NCI-H748 treated with DMSO at 0.1 percent for 48 hours (cell line): ENCODE measurements at places on chromosomes 6 and 20.

- no peak for DNase-seq
These were observed 168.0 kb downstream of the CDH4 start for GRCh38 chr20:61420056-61420455.

DNA sequence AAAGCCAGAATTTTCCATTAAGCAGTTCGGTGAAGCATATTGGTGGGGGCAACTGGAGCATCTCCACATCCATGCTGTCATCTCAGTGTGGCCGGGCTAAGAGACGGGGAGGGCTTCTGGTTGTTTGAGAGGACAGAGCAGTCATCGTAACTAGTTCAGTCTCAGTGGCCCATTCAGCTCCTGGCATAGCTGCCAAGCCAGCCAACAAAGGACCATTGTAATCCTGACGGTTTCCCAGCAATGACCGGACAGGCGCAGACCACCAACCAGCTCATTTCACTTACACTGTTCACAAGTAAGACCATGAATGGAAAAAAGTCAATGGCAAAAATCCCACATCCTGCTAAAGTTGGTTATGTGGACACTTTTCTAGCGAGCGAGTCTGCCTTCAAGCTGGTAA lies 14.9 kb upstream of the HDDC2 start:
- no peak for DNase-seq

DNA sequence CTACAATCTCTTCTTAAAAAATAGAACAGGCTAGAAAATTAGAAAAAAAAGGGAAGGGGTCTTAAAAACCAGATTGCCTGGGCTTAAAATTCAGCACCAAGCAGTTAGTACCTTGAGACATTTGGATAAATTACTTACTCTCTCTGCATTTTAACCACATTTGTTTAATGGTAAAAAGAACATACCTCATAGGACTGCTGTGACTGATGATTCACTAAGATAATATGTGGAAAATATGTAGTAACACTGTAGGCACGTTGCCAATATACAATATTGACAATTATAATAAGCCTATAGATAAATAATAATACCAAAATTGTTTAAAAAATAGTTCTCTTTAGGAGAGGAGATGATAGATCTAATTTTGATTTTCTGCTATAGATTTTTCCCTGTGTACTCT lies 750.4 kb downstream of the TENT5A start:
- no peak for DNase-seq

GRCh38 chr20:63886054-63886419 lies 8.9 kb upstream of the DNAJC5 start:
- DNase-seq: no peak

DNA sequence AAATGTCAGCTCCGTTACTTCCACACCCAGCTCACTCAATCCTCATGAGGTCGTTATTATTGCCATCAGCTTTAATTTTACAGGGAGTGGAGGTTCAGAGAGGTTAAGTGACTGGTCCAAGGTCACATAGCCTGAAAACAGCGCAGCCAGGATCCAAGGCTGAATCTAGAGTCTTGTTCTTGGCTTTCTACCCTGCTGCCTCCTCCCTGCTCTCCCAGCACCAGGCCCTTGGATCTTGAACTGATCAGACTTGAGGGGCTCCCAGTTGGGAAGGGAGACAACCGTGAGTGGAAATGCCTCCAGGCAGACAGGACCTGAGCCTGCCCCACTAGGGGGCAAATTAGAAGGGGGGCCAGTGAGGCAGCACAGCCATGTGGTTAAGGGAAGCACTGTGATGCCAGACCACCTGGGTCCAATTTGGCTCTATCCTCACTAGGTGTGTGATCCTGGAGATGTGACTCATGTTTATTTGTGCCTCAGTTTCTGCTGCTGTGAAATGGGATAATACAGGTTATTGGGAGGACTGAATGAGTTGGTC lies 135.6 kb upstream of the PTPN1 start:
- no peak for DNase-seq

- no peak for DNase-seq
These were observed 8.1 kb downstream of the NOL4L start for GRCh38 chr20:32577023-32577422.

GRCh38 chr6:106003268-106003987 lies 82.7 kb upstream of the PRDM1 start:
- no peak for DNase-seq

DNA sequence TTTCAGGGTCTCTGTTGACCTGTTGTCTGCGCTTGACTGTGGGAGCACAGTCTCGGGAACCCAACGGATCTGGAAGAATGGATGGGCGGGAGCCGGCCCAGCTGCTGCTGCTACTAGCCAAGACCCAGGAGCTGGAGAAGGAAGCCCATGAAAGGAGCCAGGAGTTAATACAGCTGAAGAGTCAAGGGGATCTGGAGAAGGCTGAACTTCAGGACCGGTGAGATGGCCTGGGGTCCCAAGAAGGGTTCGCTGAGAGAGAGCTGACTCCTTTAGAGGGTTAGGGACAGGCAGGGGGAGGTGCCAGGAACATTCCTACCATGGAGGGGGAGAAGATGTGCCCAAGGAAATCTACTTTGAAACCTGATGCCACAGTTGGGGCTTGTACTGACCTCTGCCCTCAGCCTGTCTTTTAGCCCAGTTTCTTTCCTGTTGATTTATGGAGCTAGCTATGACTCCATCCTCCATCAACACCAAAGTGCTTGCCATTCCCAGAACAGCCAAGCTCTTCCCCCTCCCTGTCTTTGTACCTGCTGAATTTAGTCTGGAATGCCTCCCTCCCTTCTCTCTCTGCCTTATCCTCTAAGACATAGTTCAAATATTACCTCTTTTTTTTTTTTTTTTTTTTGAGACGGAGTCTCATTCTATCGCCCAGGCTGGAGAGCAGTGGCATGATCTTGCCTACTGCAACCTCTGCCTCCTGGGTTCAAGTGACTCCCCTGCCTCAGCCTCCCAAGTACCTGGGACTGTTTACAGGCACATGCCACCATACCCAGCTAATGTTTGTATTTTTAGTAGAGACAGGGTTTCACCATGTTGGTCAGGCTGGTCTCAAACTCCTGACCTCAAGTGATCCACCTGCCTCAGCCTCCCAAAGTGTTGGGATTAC lies 12.2 kb downstream of the CEP250 start:
- no peak for DNase-seq

DNA sequence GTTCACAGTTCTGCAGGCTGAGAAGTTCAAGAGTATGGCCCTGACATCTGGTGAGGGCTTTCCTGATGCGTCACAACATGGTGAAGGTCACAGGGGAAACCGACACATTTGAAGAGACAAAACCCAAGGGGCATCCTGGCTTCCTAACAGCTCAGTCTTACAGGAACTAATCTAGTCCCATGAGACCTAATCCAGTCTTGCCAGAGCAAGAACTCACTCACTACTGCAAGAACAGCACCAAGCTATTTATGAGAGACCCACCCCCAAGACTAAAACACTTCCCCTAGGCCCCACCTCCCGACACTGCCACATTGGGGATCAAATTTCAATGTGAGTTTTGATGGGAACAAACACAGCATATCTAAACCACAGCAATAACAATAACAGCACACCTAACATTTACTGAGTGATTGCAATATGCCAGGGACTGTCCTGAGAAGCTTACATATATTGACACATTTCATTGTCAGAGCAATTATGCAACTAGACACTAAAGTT lies 46.6 kb downstream of the TPBG start:
- no peak for DNase-seq

- no peak for DNase-seq
These were observed 928.9 kb downstream of the EYS start for GRCh38 chr6:64777941-64778785.

DNA sequence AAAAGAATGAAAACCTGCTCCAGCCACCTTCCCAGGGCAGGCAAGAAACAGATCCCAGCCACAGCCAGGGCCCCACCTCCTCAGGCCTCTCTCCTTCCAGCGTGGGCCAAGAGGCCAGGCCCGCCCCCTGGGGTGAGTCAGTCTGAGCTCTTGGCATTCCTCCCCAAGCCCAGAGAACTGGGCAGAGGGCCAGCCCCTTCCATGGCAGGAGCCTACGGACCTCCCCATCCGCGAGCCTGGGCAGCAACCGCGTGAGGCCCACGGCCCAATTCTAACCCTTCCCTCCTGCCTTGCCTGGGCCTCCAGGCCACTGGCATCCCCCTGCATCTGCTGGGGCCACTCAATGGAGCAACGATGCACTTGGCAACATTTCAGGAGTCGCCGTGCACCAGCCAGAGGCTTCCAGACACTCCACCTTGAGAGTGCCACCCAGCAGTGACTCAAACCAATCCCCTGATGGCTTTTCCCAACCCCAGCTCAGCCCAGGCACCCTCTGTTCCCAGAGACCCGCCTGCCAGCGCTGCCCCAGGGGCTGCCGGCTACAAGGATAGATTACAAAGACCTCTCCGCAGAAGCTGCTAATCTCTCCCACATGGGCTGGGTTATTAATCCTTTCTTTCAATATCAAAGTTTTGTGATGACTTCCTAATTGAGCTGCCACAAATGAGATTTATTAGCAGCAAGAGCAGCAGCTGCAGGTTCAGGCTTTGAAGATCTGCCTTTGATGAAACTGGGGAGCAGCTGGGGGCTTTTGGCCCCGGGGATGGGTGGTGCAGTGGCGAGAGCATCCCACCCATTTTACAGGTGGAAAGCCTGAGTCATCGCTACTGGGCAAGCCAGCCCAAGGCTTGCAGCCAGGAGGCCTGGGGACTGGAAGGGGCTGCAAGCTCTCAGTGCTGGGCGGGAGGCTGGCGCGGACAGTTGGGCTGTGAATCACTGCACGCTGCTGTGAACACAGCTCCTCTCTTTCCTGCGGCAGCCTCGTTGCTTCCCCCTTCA lies 85.7 kb downstream of the NFATC2 start:
- DNase-seq: no peak

DNA sequence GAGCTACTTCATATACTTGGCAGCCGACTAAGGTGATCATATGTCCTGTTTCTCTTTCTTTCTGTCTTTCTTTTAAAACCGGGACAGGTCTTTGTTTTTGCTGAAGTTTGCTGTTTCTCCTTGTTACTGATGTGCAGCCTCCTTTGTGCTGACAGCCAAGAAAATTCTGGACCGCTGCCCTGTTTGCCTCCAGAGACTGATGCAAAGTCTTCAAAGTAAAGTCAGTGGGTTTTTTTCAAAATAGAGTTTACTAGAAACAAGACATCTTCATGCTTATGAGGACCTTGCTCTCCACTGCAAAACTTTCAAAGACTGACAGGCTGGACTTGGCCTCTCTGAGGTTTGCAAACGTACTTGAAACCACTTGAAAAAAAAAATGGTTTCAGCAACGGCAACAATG lies 510.5 kb upstream of the MAP3K7 start:
- no peak for DNase-seq

DNA sequence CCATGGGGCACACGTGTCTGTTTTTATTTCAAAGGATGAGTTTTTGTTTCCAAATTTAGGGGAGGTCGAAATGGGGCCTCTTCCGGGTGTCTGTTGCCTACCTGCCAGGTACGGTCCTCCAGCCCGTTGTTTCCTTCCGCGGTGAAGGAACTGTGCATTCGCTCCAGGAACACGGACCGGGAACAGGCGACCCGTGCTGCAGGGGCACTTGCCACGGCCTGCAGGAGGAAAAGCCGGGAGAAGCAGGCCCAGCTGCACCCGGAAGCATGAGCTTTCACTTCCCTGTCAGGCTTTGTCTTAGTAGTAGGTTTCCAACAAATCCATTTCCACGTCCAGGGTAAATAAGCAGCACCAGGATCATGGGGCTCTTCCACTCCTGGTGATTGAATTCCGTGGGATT lies 17.0 kb upstream of the NPEPL1 start:
- DNase-seq: no peak

- DNase-seq: no peak
These were observed 67.0 kb upstream of the SIRPA start for GRCh38 chr20:1827974-1828785.

- DNase-seq: no peak
These were observed 160.9 kb downstream of the CD83 start for GRCh38 chr6:14278446-14278845.

GRCh38 chr20:23003881-23004460 lies 31.1 kb upstream of the SSTR4 start:
- no peak for DNase-seq

GRCh38 chr6:39005774-39006173 lies 42.8 kb upstream of the GLP1R start:
- DNase-seq: peak; percentile 21

- DNase-seq: no peak
These were observed 62.9 kb upstream of the KCNG1 start for GRCh38 chr20:51085769-51086168.

DNA sequence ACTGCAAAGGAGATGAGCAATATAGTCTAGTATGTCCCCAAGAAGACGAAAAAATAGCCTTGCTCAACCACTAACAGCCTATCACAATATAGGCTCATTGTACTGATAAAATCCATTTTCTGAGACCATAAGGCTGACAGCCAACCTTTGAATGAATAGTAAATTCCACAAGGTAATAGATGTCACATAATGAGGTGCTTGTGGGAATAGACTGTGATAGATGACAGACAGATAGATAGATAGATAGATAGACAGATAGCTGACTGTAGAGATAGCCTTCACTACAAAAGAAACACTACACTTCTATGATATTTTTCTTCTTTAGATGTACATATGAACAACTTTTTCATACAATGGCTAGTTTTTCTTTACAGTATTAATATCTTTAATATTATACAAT lies 760.3 kb upstream of the NRSN1 start:
- no peak for DNase-seq

DNA sequence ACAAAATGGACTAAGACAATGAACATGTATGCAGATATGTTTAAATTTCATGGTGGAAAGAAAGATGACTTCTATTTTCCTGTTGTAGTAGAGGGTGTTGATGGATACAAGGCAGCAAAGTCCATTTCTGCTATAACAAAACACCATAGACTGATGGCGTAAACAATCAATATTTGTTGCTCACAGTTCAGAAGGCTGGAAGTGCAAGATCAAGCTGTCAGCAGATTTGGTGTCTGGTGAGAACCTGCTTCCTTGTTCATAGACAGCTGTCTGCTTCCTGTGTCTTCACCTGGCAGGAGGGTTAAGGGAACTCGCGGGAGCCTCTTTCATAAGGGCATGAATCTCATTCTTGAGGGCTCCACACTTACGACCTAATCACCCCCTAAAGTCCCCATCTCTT lies 83.0 kb upstream of the ELOVL5 start:
- no peak for DNase-seq

DNA sequence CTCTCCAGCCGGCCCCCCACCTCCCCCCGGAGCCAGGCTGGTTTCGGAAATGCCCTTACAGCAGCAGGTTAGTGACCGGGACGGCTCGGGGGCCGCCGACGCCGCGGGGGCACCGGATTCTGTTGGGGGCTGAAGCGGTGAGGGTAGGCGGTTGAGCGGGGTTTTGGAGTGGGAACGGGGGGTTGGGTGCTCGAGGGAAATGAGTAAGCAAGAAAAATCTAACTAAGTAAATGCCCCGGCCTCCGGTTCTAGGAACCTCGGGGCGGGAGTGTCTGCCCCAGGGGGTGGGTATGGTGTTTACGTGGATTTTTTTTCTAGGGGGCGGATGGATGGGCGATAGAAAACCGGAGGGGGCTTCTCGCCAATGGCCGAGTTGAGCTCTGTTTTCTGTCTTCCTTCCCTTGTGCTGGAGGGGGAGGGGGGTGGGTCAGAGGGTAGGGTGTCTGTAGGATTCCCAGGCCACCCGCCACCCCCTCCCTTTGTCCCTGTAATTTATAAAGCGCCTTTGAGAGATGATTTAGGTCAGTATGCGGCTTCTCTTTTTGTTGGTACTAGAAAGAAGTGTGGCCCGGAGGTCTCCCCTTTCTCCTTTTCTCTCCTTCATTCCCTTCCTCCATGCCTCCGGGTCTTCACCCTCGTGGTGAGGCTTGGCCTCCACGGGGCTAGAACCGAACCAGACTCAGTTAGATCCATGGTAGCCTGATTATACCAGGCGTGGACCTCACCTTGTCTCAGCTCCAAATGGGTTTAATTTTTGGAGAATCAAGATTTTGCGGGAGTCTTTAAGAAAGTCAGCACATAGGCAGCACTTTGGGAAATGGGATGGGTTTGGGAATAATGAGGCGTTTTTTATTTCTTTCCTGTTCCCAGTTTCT lies 2.3 kb downstream of the E2F3 start:
- DNase-seq: peak; percentile 60
